ENCODE measurements at places on chromosomes 3 and 15. TPM values are rescaled to one million over a fixed set of nuclear protein-coding genes. Genes with fewer than 3 reads are reported as not detected.

DNA sequence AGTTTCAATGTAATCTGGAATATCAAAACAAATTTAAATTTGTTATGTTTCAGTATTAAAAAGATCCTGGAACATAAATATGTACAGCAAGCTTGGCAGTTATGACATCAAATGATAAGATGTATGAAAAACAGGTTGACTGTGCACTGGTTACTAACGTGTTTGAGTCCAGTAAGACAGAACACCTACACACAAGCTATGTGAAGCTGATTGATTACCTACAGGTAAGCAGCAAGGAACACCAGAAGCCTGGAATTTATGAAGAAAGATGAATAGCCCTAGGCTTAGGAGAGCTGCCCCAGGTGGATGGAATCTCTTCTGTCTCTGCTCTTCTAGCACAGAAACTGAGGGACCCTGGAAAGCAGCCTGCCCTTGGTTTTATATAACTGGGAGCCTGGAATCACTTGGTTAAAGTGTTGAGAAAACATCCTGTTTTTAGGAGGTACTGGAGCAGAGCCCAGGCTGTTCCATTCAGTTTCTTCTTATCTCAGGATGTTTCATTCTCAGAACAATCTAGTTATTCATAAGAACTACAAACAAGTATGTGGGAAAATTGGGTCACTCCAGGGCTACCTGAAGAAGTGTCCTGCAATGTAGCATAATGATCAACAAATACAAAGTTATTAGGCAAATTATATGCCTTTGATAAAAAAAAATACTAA is 36.3 kb downstream of the SLITRK3 start:
- no peaks in the 10 kb centered on the region for H3K36me3 ChIP-seq
- H3K4me3 ChIP-seq = no peak overlapping the region
- H3K27ac ChIP-seq = no peak overlapping the region
- H3K4me1 ChIP-seq = no peaks in the 10 kb centered on the region
- no peaks in the 10 kb centered on the region for H3K27me3 ChIP-seq
- no peak for DNase-seq

DNA sequence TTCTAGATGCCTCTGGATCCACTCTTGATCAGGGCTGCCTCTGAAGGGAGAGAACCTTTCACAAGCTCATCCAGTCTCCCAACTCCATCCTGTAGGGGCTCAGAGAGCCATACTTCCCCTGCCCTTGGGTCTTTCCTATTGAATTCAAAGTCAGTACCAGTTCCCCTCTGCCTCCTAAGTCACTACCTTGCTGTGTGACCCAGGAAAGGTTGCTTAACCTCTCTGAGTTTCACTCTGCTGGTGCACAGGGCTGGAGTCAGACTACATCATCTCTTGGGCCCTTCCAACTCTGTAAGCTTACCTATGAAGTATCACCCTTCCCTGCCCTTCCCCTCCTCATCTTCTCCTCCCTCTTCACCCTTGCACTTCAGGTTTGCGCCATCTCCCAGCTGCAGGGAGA is 117.9 kb downstream of the MEGF11 start:
- no peak overlapping the region for H3K4me3 ChIP-seq
- H3K27me3 ChIP-seq = peaks cover 73% of the 10 kb centered on the region
- H3K4me1 ChIP-seq = no peaks in the 10 kb centered on the region
- H3K27ac ChIP-seq = no peak overlapping the region
- no peaks in the 10 kb centered on the region for H3K36me3 ChIP-seq

DNA sequence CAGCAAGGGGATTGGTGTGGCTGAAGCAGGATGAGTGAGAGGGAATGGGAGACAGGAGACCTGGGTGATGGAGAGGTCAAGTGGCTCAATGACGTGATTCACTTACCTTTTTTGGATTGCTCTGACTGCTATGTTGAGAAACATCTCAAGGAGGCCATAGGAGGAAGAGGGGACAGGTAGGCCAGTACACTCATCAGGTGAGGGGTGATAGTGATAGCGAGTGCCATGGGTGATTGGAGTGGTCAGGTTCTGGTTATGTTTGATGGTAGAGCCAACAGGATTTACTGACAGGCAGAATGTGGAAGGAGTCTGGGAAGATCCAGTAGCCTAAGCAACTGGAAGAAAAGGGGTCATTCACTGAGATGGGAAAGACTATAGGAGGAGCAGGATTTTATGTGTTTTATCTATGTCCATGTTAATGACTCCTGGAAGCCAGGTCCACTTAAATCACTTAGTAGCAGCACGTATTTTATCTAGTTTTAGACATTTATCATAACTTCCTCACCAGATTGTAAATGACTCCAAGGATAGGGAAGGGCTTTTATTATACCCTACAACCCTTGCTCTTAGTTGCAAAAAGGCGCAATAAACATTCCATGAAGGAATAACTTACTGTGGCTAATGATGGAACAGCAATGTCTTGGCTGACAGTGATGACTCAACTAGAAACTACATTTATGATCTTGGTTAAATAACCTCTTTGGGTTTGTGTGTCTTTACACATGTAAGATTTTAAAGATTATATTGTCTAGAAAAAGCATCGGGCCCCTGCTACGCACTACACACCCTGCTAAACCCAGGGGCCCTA is 119.8 kb upstream of the RNF7 start:
- no peak overlapping the region for H3K4me3 ChIP-seq
- H3K36me3 ChIP-seq = no peaks in the 10 kb centered on the region
- no peak overlapping the region for H3K27ac ChIP-seq
- H3K27me3 ChIP-seq = no peaks in the 10 kb centered on the region
- no peaks in the 10 kb centered on the region for H3K4me1 ChIP-seq
- no peak for DNase-seq

DNA sequence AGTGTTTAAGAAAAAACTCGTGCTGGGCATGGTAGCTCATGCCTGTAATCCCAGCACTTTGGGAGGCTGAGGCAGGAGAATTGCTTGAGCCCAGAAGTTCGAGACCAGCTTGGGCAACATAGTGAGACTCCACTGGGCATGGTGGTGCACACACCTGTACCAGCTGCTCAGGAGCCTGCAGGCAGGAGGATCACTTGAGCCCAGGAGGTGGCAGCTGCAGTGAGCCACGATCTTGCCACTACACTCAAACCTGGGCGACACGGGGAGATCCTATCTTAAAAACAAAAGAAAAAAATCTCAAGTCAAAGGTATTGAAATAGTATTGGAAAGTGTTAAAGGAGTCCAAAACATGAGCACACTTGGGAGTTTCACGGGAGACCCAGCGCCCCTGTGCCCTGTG is 14.0 kb downstream of the KLF13 start:
- H3K27me3 ChIP-seq = no peaks in the 10 kb centered on the region
- H3K4me1 ChIP-seq = peaks cover 16% of the 10 kb centered on the region

GRCh38 chr3:139491966-139492365 is 15.7 kb upstream of the RBP2 start:
- H3K4me1 ChIP-seq = no peaks in the 10 kb centered on the region
- DNase-seq = no peak
- no peak overlapping the region for H3K27ac ChIP-seq
- H3K27me3 ChIP-seq = no peaks in the 10 kb centered on the region
- no peaks in the 10 kb centered on the region for H3K36me3 ChIP-seq

DNA sequence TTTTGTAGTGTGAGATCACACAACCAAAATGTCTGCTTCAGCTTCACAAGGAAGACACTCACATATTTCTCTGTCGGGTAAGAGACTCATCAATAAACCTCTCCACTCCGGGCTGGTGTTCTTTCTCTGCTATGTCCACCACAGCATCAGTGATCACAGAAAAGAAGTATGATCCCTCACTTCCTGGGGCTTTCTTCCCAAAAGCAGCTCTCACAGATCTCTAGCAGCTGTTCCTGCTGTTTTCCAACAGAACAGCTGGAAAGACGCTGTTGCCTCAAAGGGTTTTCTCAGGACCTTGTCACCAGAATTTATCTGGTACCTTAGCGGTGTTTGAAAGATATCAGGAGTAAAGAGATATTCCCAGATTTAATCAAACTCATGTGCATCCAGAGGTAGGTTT is 46.4 kb downstream of the GATM start:
- peaks cover 3% of the 10 kb centered on the region for H3K27me3 ChIP-seq
- no peaks in the 10 kb centered on the region for H3K4me1 ChIP-seq
- no peaks in the 10 kb centered on the region for H3K36me3 ChIP-seq
- no peak for DNase-seq

DNA sequence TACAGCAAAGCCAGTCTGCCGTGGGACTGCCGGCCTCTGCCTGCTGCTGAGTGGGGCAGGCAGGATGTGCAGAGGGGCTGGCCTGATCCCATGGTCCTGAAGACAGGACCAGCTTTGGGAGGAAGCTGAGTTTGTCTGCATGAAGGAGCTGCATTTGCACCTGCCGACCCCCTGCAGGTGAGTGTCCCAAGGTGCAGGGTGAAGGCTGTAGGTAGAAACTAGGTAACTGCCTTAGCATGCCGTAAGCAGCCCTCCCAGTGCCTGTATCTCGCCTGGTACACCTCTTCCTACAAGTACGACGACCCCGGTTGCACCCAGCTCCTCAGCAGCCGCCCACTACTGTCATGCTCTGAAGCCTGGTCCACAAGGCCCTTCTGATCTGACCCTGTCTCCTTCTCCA is 34.9 kb downstream of the AMOTL2 start:
- DNase-seq = no peak
- no peaks in the 10 kb centered on the region for H3K27me3 ChIP-seq
- H3K36me3 ChIP-seq = no peaks in the 10 kb centered on the region
- H3K4me1 ChIP-seq = peaks cover 34% of the 10 kb centered on the region
- H3K4me3 ChIP-seq = no peak overlapping the region
- H3K27ac ChIP-seq = no peak overlapping the region

GRCh38 chr3:37902674-37903073 is 41.0 kb downstream of the CTDSPL start:
- H3K4me3 ChIP-seq = no peak overlapping the region
- DNase-seq = no peak
- H3K36me3 ChIP-seq = peaks cover 2% of the 10 kb centered on the region
- H3K27me3 ChIP-seq = no peaks in the 10 kb centered on the region

- no peaks in the 10 kb centered on the region for H3K36me3 ChIP-seq
- H3K27me3 ChIP-seq = peaks cover 3% of the 10 kb centered on the region
- no peak overlapping the region for H3K27ac ChIP-seq
- DNase-seq = no peak
- no peaks in the 10 kb centered on the region for H3K4me1 ChIP-seq
Measured at GRCh38 chr3:43062564-43063040, 43.3 kb downstream of the POMGNT2 start.

DNA sequence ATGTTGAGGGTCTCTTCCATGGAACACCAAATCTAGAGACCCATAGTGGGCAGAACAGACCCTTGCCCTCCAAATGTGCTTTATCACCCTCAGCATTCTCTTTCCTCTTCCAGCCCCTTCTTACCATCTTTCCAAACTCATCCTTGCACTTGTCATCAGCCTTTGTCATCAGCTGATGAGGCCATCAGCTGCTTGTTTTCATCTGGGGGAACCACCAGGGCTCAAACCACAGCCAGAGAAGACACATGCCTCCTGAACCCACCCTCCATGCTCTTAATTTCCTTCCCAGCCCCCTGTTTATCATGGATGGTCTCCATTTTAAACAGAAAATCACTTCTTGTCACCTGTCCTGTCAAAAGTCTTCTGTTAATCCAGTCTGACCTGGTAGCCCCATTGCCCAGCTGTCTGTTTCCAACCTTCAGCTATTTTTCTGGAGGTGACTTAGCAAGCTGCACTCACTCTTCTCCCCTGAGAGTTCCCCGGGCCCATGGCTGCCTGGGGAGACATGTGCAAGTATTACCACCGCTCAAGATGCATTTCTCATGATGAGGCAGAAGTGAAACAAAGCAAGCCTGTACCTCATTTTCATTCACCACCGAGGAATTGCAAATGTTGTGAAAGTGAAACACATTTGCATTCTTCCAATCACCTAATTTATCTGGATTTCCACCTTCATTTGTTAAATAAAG is 14.7 kb upstream of the SYNM start:
- H3K4me1 ChIP-seq = 0 out of 2 replicates have a peak, but pooled peaks cover 2% of the 10 kb centered on the region
- no peak overlapping the region for H3K4me3 ChIP-seq
- peak; percentile 31 for DNase-seq
- no peak overlapping the region for H3K27ac ChIP-seq
- no peaks in the 10 kb centered on the region for H3K27me3 ChIP-seq

- no peaks in the 10 kb centered on the region for H3K4me1 ChIP-seq
- no peaks in the 10 kb centered on the region for H3K27me3 ChIP-seq
- no peak overlapping the region for H3K4me3 ChIP-seq
- no peak for DNase-seq
Measured at GRCh38 chr3:56536735-56537134, 20.2 kb upstream of the CCDC66 start.

DNA sequence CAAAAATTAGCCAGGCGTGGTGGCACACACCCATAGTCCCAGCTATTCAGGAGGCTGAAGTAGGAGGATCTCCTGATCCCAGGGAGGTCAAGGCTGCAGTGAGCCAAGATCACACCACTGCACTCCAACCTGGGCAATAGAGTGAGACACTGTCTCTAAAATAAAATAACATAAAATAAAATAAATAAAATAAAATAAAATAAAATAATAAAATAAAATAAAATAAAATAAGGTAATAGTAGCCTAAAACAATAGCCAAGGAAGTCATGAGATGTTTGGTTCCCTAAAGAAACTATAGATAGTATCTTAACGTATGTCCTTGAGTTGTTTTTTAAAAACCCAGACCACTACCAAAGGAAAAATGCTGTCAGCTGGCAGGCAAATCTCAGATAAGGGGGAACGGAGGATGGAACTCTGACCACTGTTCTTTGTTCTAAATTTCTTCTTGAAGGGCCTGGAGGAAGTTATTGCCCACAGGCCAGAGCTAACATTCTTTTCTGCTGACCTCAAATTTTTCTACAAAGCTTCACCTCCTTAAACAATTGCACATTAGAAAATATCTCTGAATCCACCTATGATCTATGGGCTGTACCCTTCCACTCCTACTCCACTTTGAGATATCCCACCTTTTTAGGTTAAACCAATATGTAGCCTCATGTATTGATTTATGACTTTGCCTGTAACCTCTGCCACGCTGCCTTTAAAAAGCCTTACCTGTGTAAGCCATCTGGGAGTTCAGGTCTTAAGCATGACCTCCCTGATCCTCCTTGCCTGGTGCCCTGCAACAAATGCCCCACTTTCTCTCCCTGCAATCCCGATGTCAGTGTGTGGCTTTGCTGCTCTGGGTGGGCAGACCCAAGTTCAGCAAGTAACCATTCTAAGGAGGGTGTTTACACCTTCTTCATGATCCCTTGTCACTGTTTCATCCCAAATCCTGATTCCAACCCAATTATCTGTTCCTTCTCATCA is 126.2 kb upstream of the BHLHE40 start:
- no peak overlapping the region for H3K4me3 ChIP-seq
- no peak for DNase-seq
- H3K27ac ChIP-seq = no peak overlapping the region
- H3K27me3 ChIP-seq = no peaks in the 10 kb centered on the region

DNA sequence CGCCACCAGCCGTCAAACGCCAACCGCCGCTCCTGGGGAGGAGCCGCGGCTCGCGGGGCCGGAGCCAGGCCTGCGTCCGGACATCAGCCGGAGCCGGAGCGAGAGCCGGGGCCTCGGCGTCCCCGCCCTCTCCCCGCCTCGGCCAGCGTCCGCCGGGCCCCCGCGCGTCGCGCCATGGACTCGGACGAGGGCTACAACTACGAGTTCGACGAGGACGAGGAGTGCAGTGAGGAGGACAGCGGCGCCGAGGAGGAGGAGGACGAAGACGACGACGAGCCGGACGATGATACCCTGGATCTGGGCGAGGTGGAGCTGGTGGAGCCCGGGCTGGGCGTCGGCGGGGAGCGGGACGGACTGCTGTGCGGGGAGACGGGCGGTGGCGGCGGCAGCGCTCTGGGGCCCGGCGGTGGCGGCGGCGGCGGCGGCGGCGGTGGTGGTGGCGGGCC is 359 bp downstream of the ARIH1 start:
- peak overlapping the region; percentile 98 for H3K27ac ChIP-seq
- peaks cover 6% of the 10 kb centered on the region for H3K36me3 ChIP-seq
- H3K4me3 ChIP-seq = peak overlapping the region; percentile 97
- DNase-seq = no peak

CGGBP1 gene
- 37.8 TPM for total RNA-seq

KCNAB1 gene
- total RNA-seq = under 0.01 TPM

ERC2 gene
- 0.18 TPM for total RNA-seq

RPP25 gene
- under 0.01 TPM for total RNA-seq

EPHB3 gene
- total RNA-seq = 0.83 TPM

HRG gene
- not detected for total RNA-seq
